ENCODE measurements at places on chromosomes 3 and 15. TPM values are rescaled to one million over a fixed set of nuclear protein-coding genes. Genes with fewer than 3 reads are reported as not detected.
A peak's percentile ranks its signal among the peaks of the same experiment; 100 is the strongest.

- DNase-seq, result no peak
Measured at GRCh38 chr3:78140274-78140673, 1100.4 kb downstream of the ROBO2 start.

DNA sequence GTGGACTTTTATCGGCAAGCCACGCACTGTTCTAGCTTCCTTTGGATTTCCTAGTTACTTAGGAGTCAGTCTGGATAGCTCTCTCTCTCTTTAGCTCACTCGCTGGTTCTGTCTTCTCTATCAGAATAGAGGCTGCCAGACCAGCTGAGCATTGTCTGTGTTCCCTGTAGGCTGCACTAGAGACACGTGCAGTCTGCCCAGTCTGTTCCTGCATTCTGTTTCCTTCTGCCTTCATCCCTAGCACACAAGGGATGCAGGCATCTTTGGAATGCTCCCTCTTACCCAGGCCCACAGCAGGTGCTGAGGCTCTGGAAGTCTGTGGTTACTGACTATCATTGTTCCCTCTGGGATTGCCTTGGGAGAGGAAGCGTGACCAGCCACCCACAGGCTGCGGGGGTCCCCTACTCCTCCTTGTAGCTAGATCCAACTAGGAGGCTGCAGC lies 322.8 kb downstream of the ZNF621 start:
- no peak for DNase-seq

- DNase-seq, result no peak
Measured at GRCh38 chr15:42329161-42329560, 30.1 kb upstream of the CAPN3 start.

GRCh38 chr15:63833021-63833696 lies 589 bp downstream of the HERC1 start:
- DNase-seq, result peak; percentile 84

GRCh38 chr3:104604326-104605010 lies 762.2 kb upstream of the ALCAM start:
- no peak for DNase-seq

GRCh38 chr15:85979929-85980328 lies 99.7 kb upstream of the AGBL1 start:
- no peak for DNase-seq

DNA sequence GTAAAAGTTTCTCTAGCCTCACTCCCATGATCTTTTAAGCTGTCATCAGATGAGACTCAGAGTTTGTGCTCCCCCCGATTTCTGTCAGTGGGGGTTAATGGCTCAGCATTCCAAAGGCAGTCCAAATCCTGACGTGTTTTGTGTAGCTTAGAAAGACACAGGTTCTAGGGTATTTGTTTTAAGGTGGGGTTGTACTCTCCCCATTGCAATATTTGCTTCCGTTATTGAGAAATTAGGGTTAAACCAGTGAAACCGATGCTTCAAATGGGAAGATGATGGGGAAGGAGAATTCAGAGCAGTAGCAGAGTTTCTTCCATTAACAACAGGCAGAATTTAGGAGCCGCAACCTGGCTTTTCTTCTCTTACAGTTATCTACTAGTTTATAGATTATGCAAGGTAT lies 3.4 kb downstream of the PIGB start:
- no peak for DNase-seq

DNA sequence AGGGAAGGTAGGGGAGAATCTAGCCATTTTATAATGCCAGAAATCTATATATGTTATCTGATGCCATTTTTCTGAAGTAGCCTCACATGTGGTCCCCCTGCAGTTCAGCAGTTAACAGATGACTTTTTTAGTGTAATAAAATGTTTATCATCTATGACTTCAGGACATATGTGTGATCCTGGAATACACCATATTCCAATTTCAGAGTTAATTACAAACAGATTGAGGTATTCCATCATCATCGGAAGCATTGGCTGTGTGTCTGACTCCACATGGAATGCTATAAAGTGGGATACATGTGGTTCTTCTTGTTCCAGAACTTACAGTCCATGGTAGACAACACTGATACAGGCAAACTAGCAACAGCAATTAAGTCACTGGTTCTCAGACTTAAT lies 45.9 kb upstream of the LIMD1 start:
- no peak for DNase-seq

- DNase-seq, result no peak
Measured at GRCh38 chr15:91022832-91023129, 387 bp upstream of the VPS33B start.

DNA sequence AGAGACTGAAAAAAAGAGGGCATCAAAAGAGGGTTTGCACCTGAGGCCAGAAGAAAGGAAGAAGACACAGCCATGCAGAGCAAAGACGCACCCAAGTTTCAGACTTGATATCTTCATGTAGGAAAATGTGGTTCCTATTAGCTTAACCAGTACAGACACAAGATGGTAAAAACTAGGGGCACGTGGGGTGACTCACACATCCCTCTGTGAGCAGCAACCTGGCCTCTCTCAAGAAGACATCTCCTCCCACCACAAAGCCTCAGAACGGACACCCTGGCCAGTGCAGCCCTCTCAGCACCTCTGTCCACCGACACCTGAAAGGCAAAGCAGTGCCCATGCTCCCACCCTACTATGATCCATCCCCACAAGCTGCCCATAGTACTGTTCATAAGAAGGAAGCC lies 33.3 kb downstream of the GLB1 start:
- no peak for DNase-seq

DNA sequence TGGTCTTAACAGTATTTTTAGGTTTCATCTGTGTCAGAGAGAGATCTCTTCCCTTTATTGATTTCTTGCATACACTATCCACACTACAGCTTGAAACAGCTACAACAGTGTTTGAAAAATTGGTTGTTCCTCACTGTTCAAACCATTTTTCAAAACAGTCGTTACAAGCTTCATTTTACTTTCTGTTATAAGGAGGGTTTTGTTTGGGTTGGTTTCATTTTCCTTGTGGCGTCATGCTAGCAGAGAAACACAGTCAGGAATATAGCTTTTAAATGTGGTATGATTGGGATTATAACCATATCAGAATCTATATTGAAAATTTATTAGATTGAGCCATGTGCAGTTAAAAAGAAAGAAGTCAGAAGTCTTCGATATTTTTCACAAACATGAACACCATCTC lies 400.6 kb downstream of the ZBTB20 start:
- no peak for DNase-seq

DNA sequence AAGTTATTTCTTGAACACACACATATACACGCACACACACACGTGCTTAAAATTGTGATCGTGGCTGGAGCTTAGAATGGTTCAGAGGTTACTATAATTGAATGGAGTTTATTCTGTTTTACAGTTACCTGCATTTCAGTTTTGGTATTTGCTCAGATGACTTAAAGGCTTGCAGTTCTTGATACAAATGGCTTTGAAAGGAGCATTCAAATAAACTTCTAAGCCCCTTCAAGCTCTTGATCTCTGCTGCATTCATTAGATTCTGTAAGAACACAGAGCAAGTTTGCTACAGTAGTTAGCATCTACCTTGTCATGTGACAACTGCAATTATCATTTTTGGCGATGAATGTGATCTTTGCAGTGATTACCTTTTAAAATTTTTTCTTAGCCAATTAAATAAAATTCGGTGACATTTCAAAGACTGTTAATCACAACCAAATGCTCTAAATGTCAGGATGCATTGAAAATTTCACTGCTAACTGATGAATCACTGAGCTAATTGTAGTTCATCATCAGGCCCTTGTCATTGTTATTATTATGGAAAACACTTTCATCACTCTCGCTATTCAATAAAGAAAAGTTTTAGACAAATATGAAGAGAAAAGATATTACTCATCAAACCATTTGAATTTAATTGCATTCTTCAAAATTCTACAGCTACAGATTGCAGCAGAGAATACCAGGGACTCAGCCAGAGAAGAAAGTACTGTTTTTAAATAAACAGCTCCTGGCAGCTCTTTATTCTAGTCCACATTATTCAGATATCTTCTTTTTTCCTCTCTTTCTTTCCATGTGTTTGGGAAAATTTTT lies 296.1 kb downstream of the LRTM1 start:
- no peak for DNase-seq

DNA sequence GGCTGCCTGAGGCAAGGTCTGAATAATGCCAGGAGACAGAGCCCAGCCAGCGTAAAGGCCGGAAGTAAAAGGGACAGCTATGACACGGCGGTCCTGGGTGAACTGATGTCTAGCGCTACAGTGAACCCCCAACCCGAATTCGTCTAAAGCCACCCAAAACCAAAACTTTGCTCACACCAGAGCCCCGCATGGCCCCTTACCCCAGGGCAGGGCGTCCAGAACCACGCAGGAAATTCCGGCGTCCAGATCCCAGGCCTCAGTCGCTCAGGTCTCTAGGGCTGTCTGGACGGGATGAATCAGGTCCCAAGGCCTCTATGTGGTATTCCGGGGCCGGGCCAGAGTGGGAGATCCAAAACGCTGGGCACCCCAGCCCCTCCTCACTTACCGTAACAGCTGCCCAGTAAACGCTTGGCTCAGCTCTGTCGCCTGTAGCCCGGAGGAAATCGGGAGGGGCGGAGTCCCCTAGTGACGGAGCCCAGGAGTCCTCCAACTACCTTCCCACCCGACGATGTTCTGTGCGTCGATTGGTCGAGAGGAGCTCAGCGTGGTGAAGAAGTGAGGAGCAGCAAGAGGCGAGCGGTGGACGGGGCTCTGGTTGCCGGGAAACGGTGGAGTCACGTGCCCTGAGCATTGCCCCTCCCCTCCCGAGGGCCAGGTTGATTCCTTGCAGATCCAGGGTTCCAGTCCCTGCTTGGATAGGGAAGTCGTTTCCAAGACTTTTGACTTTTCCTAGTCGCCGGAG lies at the start of gene CCDC32:
Gene CCDC32 (minus strand): TSS at position 452 of the 742 bp plus-strand sequence. CDS start 2,027 bp downstream, outside the sequence.
- DNase-seq, result peak; percentile 99

DNA sequence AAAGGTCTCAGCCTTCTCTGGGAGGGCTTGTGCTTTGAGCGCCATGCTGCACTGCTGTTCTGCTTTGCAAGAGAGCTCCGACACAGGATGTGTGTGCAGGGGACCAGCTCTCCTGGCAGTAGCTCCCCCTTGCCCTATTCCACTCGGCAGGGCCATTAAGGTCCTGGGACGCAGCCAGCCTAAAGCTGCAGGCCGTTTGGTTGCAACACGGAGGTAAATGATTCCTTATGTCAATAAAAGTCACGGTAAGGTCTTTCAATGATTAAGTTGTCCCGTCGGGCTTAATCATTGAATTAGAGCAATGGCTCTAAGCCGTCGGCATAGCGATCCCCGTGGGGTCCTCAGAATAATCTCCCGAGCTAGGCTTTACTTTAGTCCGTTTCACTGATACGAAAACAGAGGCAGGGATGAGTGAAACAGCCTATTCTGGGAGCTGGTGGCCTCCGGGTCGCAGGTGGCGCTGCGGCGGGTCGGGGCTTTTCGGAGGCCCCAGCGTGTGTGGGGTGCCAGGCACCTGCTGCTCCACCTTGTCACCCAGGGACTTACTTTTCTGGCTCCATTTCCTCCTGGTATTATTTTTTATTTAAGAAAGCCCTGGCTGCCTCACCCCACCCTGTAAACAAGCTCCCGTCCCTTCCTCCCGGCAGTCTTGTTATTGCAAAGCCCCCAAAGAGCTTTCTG lies 525.2 kb downstream of the OCA2 start:
- no peak for DNase-seq

DNA sequence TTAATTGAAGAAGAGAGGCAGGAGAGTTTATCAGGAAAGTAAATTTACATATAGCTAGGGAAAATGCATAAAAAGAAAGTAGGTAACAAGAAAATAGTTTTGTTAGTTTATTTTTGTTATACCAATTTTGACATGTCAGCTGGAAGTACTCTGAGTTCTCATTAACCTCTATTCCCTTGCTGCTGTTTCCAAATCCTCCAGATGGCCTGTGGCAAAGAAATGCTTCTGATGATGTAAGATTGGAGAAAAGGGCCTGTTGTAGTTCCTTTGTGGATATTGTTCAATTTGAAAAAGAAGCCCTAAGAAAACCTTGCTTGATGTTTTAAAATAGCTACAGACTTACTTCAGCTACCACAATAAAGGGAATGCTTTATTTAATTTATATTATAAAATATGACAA lies 192.9 kb upstream of the SLITRK3 start:
- DNase-seq, result no peak

GRCh38 chr15:90211440-90212143 lies 10.5 kb downstream of the SEMA4B start:
- no peak for DNase-seq

- DNase-seq, result no peak
Measured at GRCh38 chr15:57667171-57667849, 39.2 kb upstream of the POLR2M start.

GRCh38 chr3:15636028-15636709 lies 34.6 kb downstream of the BTD start:
- DNase-seq, result no peak

GRCh38 chr3:131620977-131621376 lies 118.2 kb upstream of the MRPL3 start:
- peak; percentile 54 for DNase-seq

DNA sequence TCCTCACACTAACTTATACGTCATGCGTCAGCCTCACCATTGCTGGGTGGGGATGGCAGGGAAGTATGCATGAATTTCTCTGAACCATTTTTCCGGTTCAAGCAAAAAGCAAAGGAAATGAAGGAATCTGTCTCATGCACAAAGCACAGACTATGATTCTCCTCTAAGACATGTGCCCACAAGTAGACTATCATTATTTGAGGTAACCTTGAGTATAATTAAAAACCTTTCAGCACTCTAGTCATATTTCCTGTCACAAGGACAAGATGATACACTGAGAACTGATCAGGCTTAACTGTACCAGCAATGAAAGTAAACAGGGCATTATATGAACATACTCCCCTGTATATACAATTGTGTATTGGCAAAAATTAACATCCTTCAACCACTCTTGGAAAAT lies 56.7 kb upstream of the TSC22D2 start:
- DNase-seq, result no peak

GRCh38 chr3:172083995-172084409 lies 44.6 kb downstream of the FNDC3B start:
- no peak for DNase-seq

DNA sequence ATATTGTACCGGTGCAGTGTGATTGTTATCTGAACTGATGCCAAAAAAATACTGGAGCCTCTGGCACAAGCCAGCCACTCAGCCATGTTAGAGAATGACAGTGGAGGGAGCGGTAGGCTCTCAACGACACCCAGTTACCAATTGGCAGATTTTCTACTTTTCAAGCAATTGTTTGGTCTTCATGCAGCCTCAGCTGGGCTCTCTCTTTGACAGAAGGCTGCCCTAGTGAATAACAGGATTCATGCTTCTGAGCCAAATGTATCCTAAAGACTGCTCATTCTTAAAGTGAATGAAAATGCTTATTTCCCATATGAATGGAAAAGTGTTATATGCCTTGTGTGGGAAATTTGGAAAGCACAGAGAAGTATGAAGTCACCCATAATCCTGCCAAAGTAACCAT lies 261.2 kb upstream of the TRIM42 start:
- DNase-seq, result no peak

- peak; percentile 80 for DNase-seq
Measured at GRCh38 chr3:194137008-194137505, 1.1 kb downstream of the HES1 start.

- DNase-seq, result no peak
Measured at GRCh38 chr15:32152574-32152973, 122.3 kb downstream of the CHRNA7 start.

Gene MYLK
- total RNA-seq, result 0.18 TPM

Gene THOC7
- 98.7 TPM for total RNA-seq

Gene HRH1
- 6.2 TPM for total RNA-seq

Gene SEMA3F
- total RNA-seq, result not detected

Gene CCR8
- not detected for total RNA-seq

Gene ITIH1
- not detected for total RNA-seq

Gene COL6A6
- total RNA-seq, result not detected

Gene IQCF5
- total RNA-seq, result not detected

Gene ALDH1A3
- not detected for total RNA-seq

Gene GMNC
- total RNA-seq, result not detected

Gene SELENOS
- total RNA-seq, result 14.9 TPM

Gene DPPA4
- not detected for total RNA-seq

Data from Karpas-422 (cell line).